ENCODE measurements at places on chromosomes 3 and 15.

- DNase-seq, result no peak
Observed at GRCh38 chr3:6640907-6641306, 220.0 kb upstream of the GRM7 start.

GRCh38 chr15:101775136-101775535 is 28.2 kb upstream of the OR4F6 start:
- DNase-seq, result no peak

GRCh38 chr3:65291448-65292125 is 603.8 kb upstream of the ADAMTS9 start:
- no peak for DNase-seq

- DNase-seq, result no peak
Observed at GRCh38 chr15:33910741-33911140, 57.6 kb upstream of the CHRM5 start.

- DNase-seq, result no peak
Observed at GRCh38 chr15:86608461-86609205, 529.0 kb downstream of the AGBL1 start.

DNA sequence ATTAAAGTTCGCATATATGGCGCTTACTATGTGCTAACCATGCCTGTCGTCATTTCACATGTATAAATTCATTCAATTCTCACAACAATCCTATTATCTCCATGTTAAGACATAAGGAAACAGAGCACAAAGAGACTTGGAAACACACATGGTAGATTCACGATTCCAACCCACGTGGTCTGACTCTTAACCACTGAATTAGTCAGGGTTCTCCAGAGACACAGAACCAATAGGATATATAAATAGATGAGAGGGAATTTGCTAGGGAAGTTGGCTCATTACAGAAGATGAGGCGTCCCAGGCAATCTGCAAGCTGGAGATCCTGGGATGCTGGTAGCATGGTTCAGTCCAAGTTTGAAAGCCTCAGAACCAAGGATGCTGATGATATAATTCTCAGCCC is 765.3 kb downstream of the TBL1XR1 start:
- no peak for DNase-seq

- no peak for DNase-seq
Observed at GRCh38 chr3:50630877-50631276, 13.9 kb downstream of the MAPKAPK3 start.

DNA sequence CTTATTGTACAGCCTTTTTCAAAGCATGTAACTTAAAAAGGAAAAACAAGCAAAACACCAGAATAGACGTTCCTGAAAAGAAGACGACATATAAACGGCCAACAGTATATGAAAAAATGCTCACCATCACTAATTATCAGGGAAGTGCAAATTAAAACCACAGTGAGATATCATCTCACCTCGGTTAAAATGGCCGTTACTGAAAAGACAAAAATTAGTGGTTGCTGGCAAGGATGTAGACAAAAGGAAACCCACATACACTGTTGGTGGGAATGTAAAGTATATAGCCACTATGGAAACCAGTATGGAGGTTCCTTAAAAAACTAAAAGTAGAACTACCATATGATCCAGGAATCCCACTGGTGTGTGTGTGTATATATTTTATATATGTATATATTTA is 64.5 kb upstream of the MLF1 start:
- no peak for DNase-seq

DNA sequence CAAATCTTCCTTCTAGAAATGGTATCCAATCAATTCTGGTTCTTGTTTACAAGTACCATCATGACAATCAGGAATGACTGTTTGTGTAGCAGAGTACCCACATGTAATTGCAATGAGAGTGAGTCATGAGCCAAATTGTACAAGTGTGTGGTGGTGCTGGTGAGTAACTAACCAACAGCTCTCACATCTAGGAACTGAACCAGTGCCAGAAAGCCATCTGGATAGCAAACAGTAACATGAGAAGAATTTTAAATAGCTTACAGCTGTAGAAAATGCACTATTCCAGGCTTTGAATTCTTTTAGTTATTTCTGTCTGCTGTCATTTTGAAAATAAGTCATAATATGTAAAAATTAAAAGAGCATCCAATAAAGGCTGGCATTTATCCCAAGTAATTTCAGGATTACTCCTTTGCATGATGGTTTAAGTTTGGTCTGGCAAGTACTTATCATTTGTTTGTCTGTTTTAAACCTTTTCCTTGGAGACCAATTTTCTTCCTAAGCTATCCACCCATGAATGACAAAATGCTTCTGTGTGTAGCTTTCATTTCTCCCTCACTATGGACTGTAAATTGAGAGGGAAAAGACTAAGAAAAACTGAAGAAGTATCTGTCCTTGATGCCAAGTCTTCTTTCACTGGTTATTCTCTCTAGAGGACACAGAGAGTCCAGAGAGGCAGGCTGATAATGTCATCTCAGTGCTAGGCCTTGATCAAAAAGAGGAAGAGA is 60.0 kb downstream of the PIK3CB start:
- DNase-seq, result no peak

- no peak for DNase-seq
Observed at GRCh38 chr3:118863731-118864322, 170.8 kb downstream of the IGSF11 start.

DNA sequence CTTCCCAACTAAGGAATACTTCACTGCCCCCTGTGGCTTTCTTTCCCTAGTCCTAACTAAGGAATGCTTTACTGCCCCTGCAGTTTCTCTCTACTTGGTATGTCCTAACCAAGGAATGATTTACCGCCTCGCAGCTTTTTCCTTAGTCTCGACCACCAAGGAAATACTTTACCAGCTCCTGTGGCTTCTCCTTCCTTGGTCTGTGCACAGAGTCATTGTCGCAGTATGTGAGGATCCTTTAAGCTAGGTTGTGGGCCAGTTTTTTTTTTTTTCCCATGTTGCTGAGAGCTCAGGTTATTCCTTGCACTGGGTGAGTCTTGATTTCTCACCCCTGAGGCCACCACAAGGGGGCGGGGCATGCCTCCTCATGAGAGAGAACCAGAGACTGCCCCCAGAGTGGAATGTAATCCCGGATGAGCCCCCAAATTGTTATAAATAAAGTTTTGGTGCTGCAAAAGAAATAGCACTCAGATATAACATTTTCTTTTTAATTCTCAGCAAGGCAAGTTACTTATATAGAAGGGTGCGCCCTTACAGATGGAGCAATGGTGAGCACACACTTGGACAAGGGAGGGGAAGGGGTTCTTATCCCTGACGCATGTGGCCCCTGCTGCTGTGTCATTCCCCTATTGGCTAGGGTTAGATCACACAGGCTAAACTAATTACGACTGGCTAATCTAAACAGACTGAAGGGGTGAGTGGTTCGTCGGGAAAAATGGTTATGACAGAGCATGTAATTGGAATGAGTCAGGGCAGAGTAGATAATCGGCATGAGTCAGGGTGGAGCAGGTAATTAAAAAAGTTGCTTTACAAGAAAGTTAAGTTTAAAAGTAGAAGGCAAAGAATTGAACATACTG is 27.0 kb downstream of the NDUFB4 start:
- peak; percentile 5 for DNase-seq

- no peak for DNase-seq
Observed at GRCh38 chr3:117480525-117480924, 770.9 kb downstream of the TUSC7 start.

DNA sequence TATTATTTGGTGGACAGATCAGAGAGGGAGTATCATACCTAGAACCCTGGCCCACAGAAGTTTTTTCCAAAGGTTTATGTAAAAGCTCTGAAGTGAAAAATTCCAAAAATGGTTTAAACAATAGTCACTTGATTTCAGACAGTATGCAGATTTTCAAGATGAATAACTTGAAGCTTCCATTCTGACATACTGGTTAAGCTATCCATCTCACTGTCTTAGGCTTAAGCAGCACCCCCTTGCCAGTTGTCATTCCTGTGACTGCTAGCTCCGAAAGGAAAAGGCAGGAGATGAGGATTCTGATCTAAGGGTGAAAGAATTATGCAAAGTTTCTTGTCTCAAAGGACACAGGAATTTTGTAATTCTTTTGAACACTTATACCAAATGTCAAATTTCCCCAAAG is 337.5 kb upstream of the THBS1 start:
- no peak for DNase-seq

DNA sequence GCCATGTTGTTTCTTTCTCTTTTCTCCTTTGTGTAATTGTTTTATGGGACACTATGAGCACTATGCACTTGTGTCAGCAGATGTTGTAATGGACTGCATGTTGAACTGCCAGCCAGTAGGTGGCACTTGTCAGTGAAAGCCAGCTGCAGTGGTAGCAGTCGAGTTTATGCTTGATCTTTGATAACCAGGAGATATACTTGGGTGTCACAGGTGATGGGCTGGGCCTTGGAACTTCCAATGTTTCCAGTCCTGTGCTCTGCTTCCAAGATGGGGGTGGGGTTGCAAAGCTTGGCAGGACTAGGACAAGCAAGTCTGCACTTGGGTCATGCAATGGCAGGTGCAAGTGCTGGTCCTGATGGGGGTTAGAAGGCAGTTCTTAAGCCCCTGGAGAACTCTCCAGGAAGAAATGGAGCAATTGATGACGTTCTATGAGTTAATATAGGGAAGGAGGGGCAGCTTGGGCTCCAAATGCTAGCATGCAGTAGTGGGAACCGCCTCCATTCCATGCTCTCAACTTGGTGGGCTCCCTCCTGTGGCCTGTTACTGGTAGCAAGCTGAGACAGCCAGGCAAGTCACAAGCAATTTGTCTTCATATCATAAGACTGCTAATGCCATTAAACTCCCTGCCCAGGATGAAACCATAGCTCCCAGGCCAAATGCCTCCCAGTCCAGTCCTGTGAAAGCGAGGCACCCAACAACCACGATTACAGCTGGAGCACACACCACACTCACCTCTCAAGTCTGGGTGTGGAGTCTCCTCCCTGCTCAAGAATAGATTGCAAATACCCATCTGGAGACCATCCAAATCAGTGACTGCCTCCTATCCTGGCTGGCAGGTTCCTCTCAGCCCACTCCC is 287.2 kb downstream of the CGGBP1 start:
- peak; percentile 19 for DNase-seq

GRCh38 chr15:63041974-63042876 is at the start of gene TPM1:
Gene TPM1 (plus strand): TSS chr15:63042747. CDS start chr15:63042830, 83 bp downstream.
- no peak for DNase-seq

DNA sequence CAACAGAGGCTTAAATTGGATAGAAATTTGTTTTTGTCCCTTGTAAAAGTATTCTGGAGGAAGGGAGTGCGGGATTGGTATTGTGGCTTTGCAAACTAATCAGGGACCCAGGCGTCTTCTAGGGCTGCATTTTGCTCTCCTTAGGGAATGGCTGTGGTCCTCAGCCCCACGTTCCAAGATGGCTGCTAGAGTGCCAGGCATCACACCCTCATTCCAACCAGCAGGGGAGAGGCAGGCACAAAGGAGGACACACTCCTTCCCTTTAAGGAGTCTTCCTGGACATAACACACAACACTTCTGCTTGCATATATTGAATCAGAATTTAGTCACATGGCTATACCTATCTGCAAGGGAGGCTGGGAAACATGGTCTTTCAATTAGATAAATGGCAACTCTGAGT is 174.5 kb upstream of the LYSMD4 start:
- no peak for DNase-seq

DNA sequence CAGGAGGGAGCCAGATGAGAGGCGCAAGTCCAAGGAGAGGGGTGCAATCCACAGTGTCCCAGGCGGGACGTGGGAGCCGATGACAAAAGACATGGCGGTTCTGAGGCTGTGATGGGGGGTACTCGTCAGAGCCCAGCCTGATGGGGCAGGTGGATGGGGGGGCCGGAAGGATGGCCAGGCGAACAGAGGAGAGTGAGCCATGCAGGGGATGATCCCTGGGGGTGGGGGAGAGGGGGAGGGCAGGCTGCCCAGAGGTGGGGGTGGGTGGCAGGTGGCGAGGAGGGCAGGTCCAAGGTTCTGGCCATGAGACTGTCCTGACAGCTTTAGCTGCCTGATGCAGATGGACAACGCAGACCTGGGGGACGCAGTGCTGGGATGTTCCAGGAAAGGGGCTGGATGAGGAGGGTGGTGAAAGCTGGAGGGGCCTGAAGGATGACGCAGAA is 8.9 kb upstream of the CSPG4 start:
- DNase-seq, result no peak

GRCh38 chr3:113216393-113216792 is 5.0 kb downstream of the BOC start:
- DNase-seq, result no peak

GRCh38 chr3:127884041-127884440 is 31.0 kb upstream of the KBTBD12 start:
- DNase-seq, result no peak
